ENCODE measurements at places on chromosomes 1 and 21.

DNA sequence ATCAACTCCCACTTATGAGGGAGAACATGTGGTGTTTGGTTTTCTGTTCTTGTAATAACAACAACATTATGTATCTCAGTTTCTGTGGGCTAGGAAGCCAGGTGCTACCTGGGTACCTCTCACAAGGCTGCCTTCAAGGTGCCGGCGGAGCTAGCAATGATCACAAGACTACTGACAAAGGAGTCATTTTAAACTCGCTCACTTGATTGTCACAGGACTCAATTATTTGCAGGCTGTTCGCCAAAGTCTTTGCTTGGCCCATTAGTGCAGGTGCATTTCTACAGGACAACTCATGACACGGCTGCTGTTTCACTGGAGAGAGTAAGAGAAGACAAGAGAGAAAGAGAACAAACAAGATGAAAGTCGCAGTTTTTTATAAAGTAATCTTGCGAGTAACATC lies 1237.4 kb upstream of the TMPRSS15 start:
- DNase-seq = no peak

- DNase-seq = no peak
Observed at GRCh38 chr1:182649041-182649440, 35.3 kb downstream of the RGS8 start.

DNA sequence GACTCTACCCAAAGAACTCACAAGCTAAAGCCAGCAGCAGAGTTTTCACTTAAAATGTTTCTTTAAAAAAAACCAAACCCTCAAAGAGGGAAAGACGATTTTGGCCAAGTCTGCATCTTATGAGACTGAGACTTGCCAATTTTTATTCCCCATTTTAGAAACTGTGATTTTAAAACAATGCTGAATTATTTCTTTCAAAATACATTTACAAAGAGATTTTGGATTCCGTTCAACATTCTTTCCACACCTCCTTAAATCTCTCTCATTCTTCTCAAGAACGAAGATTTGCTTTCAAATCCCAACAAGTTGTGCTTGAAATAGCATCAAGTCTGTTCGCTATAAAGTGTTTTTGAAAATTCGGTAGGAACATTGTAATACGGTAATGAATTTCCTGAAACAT lies 133.9 kb upstream of the VANGL1 start:
- no peak for DNase-seq

DNA sequence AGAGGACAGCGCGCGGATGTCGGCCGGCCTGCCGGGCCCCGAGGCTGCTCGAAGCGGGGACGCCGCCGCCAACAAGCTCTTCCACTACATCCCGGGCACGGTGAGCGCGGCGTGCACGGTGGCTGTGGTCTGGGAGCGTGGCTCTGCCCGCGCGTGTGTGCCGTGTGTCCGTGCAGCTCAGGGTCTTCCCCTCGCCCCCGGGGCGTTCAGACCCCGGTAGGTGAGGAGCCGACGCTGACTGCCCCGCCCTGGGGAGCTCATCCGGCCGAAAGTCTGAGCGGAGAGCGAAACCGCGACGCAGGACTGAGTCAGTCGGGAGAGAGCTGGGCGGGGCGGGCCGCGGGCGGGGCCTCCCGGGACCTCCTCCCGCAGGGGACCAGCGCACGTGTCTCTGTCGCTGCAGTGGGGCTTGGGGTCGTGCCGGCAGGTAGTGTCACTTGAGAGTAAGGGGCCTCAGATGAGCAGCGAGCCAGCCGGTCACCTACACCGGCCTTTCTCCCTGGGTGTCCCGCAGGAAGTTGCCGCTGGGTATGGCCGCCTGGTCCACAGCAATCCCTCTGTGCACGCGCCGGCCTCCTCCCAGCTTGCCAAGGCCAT lies 520 bp downstream of the PLEKHN1 start:
- peak; percentile 38 for DNase-seq

DNA sequence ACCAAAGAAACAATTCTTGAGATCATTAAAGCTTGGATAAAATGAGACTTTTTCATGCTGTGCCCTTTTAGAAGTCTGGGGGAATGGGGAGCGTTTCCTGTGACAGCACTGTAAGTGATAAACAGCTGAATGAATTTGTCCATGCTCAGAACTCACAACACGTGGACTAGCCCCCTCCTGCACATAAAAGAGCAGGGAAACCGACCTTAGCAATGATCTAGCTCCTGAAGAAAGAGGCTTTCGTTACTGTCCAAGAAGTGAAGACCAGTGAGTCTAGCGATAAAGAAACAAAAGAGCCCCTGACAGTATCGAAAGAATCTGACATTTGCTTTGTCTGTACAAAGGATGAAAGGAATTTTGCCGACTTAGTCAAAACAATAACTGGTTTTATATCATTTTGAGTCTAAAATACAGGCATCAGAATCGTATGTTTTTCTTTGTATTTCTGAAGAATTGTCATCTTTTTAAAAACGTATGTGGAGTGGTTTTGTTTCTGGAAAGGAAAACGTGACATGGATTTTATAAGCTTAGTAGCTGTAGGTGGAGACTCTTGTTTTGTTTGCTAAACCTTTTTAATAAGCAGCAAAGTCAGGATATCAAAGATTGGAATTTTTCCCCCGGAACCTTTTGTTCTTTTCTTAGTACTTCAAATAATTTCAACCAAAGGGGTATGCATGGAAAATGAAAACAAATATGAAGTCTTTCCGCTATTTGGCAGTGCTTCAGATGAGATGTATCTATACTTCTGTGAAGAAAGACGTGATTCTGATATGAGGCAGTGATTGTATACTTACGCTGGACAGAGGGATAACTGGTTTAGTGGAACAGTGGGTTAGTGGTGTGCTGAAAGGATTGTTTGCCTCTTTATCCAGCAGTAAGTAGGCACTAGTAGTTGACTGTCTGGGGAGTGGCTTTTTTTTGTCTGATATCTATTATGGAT lies 61.0 kb downstream of the MAST2 start:
- DNase-seq = no peak

DNA sequence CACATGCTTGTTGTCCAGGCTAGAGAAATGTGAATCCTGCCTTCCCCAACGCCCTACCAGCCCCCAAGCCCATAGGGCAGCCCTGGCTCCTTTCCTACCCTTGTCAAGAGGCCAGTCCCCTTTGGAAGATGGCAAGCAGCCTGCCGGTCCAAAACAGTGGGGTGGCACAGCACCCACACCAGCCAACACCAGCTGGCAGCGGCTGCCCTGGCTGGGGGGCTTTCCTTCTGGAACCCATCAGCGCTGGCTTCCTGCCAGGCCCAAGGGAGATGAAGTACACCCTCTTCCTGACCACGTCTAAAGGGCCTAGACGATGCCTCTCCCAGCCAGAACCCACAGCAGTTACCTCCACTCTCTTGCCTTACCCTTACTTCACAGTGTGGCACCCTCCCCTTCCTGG lies 24.2 kb downstream of the KCNN3 start:
- DNase-seq = no peak

- DNase-seq = no peak
Observed at GRCh38 chr21:19011451-19011850, 607.9 kb upstream of the TMPRSS15 start.

Measured in common myeloid progenitor, CD34-positive (primary cell).